ENCODE measurements at places on chromosomes 1 and 21. TPM values are rescaled to one million over a fixed set of nuclear protein-coding genes. Genes with fewer than 3 reads are reported as not detected.

DNA sequence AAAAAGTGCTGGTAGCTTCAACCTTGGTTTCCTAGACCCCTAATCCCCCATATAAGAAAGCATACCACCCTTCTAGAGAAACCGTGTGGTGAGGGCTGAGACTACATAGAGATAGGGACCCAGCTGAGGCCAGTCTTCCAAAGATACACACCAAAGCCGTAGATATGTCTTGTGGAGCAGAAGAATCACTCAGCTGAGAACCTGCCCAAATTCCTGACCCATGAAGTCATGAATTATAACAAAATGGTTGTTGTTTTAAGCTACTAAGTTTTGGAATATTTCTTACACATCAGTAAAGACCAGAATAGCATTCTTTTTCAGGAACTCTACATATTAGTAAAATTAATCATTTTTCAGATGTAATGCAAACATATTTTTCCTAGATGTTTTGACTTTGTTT lies 3.3 kb upstream of the SNRPE start:
- no peak for DNase-seq

Gene GNG12
- 0.21 TPM for total RNA-seq

GRCh38 chr1:54355931-54356679 lies 50.1 kb downstream of the SSBP3 start:
- no peak for DNase-seq

DNA sequence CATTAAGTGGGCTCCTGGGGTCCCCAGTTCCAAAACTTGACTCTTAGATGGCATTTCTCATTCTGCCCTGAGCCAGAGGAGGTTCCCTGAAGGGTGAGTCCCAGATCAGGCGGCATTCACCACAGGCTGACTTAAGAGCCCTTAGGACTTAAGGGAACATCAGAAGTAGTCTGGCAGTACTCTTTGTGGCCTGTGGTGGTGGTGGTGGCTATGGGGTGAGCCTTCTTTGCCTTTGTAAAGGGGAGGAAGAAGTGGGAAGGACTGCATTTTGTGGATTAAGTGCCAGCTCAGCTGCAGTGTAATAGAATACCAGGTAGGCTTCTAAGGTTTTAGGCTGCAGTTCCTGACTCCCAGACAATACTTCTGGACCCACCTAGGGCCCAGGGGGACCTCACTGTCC lies 186.5 kb upstream of the KCTD3 start:
- DNase-seq = no peak

Gene FCAMR
- total RNA-seq = not detected

Gene TNFRSF18
- total RNA-seq = 295 TPM

- no peak for DNase-seq
Measured at GRCh38 chr1:169086603-169087455, 19.7 kb upstream of the ATP1B1 start.

GRCh38 chr1:23904748-23905357 lies 8.3 kb downstream of the CNR2 start:
- peak; percentile 86 for DNase-seq

Gene MTARC1
- 0.17 TPM for total RNA-seq

DNA sequence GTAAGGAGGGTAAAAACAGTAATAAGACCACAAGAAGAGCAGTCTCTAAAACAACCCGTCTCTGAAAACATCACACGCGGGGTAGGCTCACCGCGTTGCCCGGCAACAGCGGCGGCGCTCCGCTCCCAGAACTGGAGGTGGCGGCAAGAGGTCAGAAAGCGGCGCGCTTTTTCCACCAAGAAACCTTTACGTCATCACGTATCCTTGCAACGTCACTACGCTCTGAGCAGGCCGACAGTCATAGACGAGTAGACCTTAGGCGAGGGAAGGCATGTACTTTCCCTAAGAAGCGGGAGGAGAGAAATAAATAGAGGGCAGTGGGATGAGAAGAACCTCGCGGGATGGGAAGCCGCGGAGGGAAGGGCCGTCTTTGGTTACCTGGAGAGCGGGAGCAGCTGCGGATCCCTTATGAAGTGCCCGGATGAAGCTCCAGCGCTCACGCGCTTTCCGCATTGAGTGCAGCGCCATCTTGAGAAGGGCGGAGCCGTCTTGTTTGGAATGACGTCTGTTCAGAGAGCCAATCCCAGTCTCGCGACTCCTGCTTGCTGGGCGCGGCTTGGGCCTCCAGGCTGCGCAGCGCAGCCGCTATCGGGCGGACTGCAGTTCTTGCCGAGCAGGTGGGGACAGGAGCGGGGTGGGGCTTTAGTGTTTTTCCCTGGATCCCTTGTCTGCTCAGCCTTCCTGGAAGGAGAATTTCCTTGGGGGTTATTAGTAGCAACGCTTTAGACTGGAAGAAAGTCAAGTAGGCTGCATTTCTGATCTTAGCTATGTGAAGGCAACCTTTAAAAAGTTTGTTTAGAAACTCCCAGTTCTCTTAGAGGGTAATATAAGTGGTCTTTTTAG lies at the start of gene WARS2:
TSS of gene WARS2 (minus strand) at position 477 of the 843 bp plus-strand sequence. CDS start at position 468, 9 bp downstream.
- DNase-seq = peak; percentile 95

DNA sequence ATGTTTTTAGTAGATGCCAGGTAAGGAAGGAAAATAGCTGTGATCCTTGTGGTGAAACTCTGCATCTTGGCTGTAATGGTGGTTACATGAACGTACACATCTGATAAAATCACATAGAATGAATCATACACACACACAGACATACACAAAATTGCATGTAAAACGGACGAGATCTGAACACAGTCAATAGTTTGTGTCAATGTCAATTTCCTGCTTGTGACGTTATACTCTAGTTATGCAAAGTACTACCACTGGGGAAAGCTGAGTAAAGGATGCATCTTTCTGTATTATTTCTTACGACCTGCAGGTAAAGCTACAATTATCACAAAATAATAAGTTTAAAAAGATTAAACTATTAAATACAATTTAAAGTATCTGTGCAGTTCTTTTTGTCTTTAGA lies 493.7 kb upstream of the ZP4 start:
- no peak for DNase-seq

Gene WNT2B
- total RNA-seq = 0.86 TPM

DNA sequence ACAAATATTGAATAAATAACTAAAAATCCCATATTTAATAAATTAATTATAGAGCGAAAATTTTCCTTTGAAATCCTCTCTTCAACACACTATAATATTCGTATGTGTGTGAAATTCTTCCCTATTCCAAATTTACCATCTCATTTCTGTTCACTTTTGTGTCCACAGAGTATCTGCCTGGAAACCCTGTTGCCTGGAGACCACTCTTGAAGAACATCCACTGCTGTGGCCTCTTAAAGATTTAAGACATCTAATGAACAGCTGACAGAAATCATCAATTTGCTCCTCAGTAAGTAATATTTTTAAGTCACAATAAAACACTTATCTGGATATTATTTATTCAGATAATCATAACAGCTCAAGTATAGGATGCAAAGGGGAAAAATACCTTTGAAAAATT lies 69.7 kb downstream of the CYYR1 start:
- DNase-seq = no peak

Gene CFAP141
- not detected for total RNA-seq

GRCh38 chr1:66623812-66624211 lies 89.9 kb downstream of the SGIP1 start:
- DNase-seq = no peak

DNA sequence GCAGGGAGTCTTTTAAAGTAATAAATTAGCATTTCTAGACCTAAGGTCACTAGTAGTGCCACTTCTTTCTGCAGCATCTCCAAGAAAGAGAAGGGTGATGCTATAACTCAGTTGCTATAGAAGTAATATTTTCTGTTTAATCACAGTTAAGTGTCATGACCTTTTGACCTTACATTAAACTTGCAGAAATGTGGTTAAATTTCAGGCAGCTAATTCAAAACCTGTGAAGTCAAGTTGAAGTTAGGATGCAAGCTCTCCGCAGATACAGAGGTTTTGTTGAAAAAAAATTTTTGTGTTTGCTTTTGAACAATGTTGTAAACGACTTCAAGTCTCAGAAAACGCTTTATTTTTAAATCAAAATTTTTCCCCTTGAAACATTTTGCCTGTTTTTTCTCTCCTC lies 193.9 kb downstream of the NFIA start:
- DNase-seq = no peak

Gene KCNJ6
- total RNA-seq = not detected

Data from natural killer cell treated with Interleukin-12 subunit alpha and Interleukin-12 subunit beta and Interleukin-15 and Interleukin-18, amount 100 ng/mL, for 72 hours (primary cell).